ENCODE measurements at places on chromosomes 16 and 17. TPM values are rescaled to one million over a fixed set of nuclear protein-coding genes. Genes with fewer than 3 reads are reported as not detected.

Gene P2RX1
- total RNA-seq: 0.30 TPM

Gene NOL3
- total RNA-seq: 42.4 TPM

Gene UTS2R
- not detected for total RNA-seq

Gene ZMYND15
- 0.07 TPM for total RNA-seq

Gene PRSS53
- total RNA-seq: 6.0 TPM

Gene SPAG7
- 47.0 TPM for total RNA-seq
